ENCODE measurements at places on chromosomes 7 and 10. TPM values are rescaled to one million over a fixed set of nuclear protein-coding genes. Genes with fewer than 3 reads are reported as not detected.

DNA sequence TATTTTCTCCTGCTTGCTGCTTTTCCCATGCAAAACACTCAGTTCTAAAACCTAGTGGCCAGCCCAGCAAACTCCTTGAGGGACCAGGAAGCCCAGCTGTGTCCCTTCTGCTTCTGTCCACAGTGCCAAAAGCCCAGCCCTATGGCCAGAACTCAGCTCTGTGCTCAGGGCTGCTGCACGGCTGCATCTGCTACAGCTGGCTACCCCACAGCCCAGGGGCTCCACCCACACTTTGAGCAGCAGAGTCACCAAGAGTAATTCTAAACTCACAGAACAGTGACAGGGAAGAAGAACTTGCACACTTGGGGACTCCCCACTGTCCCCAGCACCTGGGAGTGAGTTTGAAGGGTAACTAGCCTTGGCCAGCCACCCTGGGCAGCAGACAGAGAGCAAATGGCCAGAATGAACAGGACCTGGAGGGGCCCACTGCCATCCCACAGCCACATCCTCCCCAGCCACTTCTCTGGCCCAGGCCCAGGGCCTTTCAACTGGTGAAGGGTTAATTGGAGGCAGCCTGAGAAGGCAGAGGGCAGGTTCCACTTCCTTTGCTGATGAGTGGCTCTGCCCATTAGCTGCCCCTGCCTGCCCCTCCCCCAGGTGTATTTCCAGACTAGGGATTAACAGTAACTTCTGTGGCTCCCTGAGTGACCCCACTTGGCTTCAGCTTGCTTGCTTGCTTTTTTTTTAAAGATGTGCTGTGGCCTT is 28.1 kb upstream of the TRIM8 start:
- DNase-seq = no peak
- no peaks in the 10 kb centered on the region for H3K27me3 ChIP-seq
- H3K36me3 ChIP-seq = no peaks in the 10 kb centered on the region
- no peak overlapping the region for H3K27ac ChIP-seq
- no peak overlapping the region for H3K4me3 ChIP-seq

DNA sequence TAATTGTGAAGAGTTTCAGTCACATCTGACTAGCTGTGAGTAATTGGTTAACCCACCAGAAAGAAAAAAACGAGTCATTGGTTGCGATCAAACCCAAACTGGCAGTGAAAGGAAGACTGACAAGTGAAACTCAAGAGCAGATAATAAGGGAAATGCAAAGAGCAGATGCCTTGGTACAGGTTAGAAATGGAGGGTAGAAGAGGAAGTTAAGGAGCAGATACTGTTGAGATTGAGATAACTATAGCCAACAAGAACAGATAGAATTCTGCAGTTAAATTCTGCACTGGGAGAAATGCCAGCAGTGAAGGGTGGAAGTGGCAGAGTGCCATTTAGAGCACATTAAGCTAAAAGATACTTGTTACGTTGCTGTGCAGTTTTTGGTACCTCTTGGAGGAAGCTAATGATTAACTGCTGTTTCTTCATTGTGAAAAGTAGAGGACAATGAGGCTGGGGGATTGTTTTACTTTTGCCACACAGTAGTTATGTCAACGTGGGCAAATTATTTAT is 65.8 kb downstream of the CDK13 start:
- no peak overlapping the region for H3K27ac ChIP-seq
- peaks cover 3% of the 10 kb centered on the region for H3K36me3 ChIP-seq
- H3K27me3 ChIP-seq = no peaks in the 10 kb centered on the region
- no peaks in the 10 kb centered on the region for H3K4me1 ChIP-seq
- no peak overlapping the region for H3K4me3 ChIP-seq
- no peak for DNase-seq

DNA sequence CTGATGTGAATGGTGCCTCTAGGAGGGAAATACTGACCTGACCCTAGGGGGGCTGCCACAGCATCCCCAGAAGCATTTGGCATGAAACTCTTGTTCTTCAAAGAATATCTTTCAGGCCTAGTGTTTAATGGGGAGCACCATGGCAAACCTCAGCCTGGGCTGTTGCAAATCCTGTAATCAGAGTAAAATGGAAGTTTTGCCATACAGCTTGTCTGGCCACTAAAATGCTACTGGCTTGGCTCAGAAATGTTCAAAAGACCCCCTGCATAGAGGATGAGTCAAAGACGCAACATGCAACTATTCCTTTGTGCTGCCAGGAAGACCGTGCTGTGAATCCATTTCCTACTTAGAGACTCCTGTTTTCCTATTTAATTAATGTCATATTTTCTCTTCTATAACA is 26.7 kb downstream of the HECW1 start:
- no peak overlapping the region for H3K4me3 ChIP-seq
- 0 out of 2 replicates have a peak, but pooled peaks cover 6% of the 10 kb centered on the region for H3K27me3 ChIP-seq
- H3K36me3 ChIP-seq = no peaks in the 10 kb centered on the region
- H3K27ac ChIP-seq = no peak overlapping the region
- DNase-seq = no peak

- H3K27me3 ChIP-seq = no peaks in the 10 kb centered on the region
- no peak for DNase-seq
- H3K27ac ChIP-seq = peak overlapping the region; percentile 85
- peaks cover 78% of the 10 kb centered on the region for H3K4me1 ChIP-seq
- H3K4me3 ChIP-seq = peak overlapping the region; percentile 11
These were observed 66.9 kb downstream of the EGFR start for GRCh38 chr7:55085511-55086412.

SUN3 gene
- 0.49 TPM for total RNA-seq

DNA sequence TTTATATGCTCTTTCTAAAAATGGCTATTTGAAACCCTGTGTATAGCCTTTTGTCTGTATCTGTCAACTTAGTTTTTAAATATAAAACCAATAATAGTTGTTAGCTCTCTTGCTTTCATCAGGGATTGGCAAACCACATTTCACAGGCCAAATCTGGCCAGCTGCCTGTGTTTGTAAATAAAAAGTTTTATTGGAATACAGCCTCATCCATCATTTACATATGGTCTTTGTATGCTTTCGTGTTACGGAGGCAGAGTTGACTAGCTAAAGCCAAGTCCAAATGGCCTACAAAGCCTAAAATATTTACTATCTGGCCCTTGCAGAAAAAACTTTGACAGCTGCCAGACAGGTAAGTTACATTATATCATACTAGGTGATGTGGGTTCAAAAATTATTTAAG is 235.0 kb downstream of the BICC1 start:
- no peak overlapping the region for H3K4me3 ChIP-seq
- H3K27ac ChIP-seq = no peak overlapping the region
- no peak for DNase-seq
- H3K4me1 ChIP-seq = no peaks in the 10 kb centered on the region
- H3K27me3 ChIP-seq = no peaks in the 10 kb centered on the region

All from Panc1 (cell line).